ENCODE measurements at places on chromosomes 5 and 9.

DNA sequence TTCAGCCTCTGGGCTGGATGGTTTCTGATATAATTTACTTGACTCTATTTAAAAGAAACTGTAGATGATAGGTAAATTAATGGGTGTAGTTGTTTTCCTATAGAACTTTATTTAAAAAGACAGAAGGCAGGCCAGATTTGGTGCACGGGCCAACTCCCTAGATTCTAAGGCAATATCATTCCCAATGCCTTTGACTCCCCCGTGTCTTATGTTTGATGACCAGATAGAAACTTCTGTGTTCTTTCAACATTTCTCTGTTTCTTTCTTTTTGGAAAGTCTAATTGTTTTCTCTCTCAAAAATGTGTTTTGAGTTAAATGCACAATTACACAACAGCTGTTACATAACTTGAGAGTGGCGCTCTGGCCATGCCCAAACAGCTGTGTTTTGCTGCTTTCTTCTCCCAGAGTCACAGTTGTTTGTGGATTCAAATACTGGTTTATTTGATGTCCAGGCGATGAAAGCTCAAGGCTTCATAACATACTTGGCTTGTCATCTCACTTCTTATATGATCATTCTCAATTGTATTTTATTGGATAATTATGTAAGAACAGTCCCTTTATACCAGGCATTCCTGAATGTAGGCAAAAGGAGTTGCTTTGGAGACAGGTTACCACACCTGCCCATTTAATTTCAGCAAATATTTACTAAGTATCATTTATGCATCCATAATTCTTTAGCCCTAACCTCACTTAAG lies 1.7 kb upstream of the ALDH1A1 start:
- DNase-seq = no peak

DNA sequence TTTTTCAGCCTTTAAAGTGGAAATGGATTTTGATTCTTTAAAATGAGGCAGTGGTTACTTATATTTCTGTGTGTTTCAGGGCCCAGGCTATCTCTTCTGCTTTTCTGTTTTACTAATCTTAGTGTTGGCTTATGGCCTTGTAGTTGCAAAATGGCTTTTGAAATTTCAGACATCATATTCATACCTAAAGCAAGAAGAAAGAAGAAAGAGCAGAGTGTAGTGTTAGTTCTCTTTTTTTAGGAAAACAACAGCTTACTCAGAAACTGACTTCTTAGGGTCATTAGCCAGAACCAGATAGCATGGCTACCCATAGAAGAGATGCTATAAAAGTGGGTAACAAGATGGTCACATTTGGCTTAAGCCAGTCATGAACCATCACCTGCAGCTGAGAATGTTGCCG lies 20.9 kb downstream of the ZBED3 start:
- DNase-seq = no peak

DNA sequence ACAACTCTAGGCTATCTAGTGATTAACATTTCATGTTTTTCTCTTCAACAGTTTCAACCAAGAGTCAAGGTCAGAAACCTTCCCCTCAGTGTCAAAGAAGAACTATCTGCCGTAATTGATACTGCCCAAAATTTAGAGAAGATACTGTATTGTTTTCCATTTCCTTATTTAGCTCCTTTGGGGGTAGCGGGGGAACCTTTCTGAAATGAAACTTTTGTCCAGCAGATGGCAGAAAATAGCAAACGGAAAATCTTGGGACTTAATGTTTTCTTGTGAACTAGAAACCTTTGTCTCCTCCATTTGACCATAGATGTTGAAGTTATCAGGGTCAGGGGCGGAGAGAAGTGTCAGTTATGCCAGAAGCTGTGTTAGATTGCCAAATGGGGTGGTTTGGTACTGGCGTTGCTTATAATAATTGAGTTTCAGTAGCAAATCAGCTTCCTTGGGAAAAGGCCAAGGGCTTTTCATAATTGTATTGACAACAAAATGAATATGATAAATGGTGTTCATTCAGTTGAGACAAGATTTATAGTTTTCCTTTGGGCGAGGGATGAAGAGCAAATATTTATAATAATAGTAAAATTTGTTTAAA lies 101.7 kb upstream of the TLX3 start:
- no peak for DNase-seq

GRCh38 chr9:16120231-16120641 lies 567.4 kb downstream of the CCDC171 start:
- DNase-seq = no peak

- no peak for DNase-seq
Observed at GRCh38 chr5:121378046-121378445, 473.6 kb upstream of the FTMT start.

- no peak for DNase-seq
Observed at GRCh38 chr5:41681840-41682239, 171.4 kb upstream of the PLCXD3 start.

DNA sequence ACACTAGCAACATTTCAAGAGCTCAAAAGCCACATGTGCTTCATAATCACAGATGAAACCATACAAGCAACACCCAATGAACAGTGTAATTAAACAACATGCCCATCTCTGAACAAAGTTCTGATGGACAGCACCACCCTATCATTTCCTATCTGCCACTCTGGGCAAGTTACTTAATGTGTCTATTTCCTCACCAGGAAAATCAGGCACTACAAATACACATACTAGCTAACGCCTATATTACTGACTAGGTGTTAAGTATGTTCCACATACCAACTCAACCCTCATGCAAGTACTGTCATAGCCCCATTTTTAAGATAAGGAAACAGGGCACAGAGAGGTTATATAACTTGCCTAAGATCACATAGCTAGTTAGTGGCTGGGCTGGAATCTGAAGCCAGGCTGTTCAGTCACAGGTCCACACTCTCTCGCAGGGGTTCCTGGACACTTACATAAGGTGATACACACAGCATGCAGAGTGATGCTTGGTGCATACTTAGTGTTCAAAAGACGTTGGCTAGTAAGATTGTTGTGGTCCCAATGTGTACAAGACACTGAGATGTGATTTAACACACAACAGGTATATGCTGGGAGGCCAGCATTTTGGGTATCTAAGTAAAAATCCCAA lies 24.2 kb downstream of the CORO2A start:
- no peak for DNase-seq

DNA sequence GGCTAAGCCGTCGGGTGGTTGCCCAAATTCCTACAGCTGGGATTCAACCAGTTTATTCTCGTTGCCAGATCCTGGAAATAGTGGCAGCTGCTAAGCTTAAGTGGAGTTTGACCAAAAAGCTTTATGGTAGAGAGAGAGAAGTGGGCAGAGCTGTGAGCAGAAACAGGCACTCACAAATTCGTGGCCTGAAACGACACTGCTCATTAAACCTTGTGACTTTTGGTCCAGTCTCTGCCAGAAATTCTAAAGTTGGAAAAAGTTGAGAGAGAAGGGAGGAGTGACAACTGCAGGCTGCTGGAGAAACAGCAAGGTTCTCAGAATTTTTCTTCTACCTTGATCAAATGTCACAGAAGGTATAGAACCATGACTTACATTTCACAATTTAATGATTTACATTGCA lies 131.5 kb downstream of the MTX3 start:
- no peak for DNase-seq

GRCh38 chr5:3345195-3345594 lies 250.4 kb upstream of the IRX1 start:
- no peak for DNase-seq

DNA sequence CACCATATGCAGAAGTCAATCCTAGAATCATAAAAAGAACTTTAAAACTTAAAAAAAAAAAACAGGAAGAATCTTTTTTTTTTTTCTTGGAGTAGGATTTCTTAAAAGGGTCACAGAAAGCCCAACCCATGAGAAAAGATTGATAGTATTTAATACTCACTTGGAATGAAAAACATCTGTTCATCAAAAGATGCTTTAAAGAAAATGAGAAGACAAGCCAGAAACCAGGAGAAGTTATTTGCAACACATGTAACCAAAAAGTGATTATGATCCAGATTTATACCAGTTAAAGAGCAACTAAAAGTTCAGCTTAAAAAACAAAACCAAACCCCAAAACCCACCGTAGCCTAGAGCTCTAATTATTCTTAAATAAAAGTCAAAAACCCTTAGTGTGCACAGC lies 69.3 kb downstream of the TLE4 start:
- no peak for DNase-seq
